Activated CD8-positive, alpha-beta memory T cell treated with anti-CD3 and anti-CD28 coated beads for 48 hours (primary cell): ENCODE measurements at places on chromosomes 6 and 20.

DNA sequence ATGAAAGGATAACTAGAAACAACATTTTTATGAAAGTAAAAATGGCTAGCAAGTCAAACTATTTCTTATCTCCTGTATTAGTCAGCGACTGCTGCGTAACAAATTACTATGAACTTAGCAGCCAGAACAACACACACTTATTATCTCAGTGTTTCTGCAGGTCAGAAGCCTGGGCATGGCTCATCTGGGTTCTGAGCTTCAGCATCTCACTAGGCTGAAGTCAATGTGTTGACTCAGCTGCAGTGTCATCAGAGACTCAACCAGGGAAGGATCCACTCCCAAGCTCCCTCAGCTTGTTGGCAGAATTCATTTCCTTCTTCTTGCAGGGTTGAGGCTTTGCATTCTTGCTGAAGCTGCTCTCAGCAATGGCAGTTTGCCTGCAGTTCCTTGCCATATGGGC, 33.2 kb upstream of the IGF2R start:
- DNase-seq, result no peak

DNA sequence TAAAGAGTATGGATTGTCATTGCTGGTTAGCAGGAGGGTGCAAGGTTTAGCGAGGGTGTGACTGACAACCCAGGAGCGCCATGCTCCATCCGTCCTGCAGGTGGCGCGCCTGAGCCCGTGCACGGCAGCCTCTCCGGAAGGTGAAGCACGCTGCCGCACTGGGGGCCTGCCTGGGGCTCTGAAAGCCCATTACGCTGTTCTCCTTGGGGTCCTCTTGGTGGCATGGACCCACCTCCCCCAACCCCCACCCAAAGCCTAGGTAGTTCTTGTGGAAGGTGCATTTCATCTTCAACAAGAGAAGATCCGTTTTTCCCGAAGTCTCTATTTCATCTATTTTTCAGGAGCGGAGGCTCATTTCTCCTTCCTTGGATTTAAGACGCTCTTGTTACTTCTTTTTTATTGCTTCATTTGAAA, 197.4 kb upstream of the KCNG1 start:
- DNase-seq, result peak; percentile 55

GRCh38 chr6:166058064-166058739, 109.4 kb downstream of the TBXT start:
- no peak for DNase-seq

DNA sequence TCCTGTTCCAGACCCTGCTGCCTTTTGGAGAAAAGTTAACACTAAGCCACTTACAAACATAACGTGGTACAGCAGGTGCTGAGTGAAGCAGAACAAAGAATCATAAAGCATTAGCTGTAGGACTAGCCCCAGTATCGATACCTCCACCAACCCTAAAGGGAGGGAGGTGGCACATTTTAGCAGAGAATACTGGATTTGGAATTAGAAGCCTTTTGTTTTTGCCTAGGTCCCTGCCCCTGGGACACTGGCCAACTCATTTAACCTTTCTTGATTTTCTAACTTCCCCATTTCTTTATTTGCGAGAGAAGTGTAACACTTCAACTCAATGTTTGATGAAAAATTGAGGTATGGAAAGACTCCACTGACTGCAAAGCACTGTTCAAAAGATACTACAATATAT, 93.5 kb downstream of the B3GAT2 start:
- DNase-seq, result no peak

DNA sequence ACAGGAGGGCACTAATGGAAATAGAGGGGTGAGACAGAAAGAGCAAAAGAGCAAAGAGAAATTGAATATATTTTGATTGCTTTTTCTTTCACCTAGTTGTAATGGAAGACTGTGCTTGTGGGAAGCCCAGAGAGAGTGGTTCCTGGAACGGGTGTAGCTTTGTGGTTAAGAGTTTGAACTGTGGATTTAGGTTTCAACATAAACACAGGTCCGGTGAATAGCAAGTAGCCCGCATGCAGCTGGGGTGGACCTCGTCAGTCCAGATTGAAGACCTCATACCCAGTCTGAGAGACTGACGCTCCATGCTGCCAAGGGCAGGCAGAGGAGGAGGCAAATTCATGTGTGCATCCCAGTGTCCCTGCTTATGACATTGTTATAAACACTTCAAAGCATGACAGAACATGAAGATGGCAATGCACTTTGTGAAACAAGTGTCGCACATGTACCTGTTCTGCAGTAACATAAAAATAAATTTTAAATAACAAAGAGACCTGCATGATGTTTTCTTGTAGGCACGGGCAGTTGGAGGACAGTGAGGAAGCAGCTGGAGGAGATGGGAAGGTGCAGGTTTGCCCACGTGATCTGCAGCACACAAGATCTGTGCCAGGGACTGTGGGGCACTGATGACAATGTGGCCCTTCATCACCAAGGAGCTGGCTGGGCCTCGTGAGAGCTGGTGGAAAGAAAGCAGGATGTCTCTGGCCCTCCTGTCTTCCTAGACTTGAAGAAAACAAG, 220.5 kb upstream of the SSTR4 start:
- no peak for DNase-seq

DNA sequence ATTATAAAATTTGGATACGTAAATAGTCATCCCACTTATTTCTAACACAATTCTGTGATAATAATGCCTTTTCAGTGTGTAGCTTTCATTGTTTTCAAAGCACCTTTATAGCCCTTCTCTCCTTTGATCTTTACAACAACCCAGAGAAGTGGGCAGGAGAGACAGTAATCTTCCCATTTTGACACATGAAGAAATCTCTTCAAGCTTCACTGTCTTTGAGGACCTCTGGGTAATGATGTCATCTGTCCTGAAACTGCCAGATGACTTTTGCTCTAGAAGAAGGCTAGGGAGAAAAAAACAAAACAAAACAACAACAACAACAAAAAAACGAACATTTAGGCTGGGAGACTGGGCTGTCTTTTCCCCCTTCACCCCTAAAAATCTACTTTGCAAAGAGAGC, 203.0 kb downstream of the KCNQ5 start:
- DNase-seq, result no peak

- no peak for DNase-seq
These were observed 46.8 kb downstream of the THEMIS start for GRCh38 chr6:127854009-127854408.

- no peak for DNase-seq
These were observed 475.3 kb upstream of the JARID2 start for GRCh38 chr6:14770572-14770971.

DNA sequence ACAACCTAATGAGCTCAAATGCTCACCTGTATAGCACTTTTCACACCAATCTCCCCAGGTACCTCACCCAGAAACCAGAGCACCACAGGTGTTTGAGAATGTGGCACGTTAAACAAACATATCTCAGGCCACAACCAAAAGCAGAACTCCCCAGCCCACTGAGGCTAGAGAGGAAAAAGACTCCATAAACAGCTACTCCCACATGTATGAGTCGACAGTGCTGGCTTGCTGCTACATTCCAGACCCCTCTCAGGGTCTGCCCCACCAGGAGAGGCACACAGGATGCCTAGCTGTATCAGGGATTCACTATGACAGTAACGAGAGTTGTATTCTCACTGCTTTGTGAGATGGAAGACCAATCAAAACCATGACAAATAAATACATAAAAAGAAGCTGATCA, 242.6 kb upstream of the ARID1B start:
- no peak for DNase-seq

- no peak for DNase-seq
These were observed 467.4 kb downstream of the CDC5L start for GRCh38 chr6:44854712-44855443.

GRCh38 chr20:46324960-46325703, 16.8 kb upstream of the CDH22 start:
- DNase-seq, result no peak

GRCh38 chr6:18473755-18474154, 86.6 kb downstream of the RNF144B start:
- no peak for DNase-seq

GRCh38 chr6:37171201-37171969, 1.4 kb downstream of the PIM1 start:
- DNase-seq, result no peak

DNA sequence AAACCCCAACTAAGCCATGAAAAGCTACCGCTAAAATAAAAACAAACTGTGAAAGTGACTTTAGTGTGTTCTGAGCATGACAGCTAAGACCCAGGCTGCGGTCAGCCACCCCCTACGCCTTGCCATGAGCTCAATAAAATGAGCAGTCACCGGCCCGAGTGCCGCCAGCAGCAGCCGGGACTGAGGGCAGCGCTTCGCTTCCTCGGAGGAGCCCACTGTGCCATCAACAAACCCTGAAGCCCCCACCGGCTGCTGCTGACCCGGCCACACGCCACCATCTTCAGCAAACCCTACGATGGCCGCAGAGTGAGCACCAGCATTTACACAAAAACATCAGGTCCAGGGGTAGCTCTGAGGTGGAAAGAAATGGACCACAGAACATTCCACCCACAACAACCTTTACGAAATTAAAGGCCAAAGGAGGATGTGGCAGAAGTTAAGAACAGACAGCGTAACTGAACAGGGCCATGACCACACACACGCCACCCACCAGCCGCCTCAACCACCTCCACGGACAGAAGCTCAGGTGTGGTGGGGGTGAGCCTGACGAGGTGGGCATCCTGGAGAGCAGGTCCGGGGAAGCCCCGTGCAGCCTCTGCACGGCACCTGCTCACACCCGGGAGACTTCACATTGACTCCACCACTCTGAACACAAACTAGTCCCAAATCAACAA, 67.0 kb downstream of the THBS2 start:
- no peak for DNase-seq

GRCh38 chr6:106659859-106660258, 30.5 kb downstream of the QRSL1 start:
- no peak for DNase-seq

GRCh38 chr6:106149472-106150069, 63.4 kb downstream of the PRDM1 start:
- no peak for DNase-seq
